HTR-8/SVneo (cell line): ENCODE measurements at places on chromosomes 12 and 14.
A peak's percentile ranks its signal among the peaks of the same experiment; 100 is the strongest.

DNA sequence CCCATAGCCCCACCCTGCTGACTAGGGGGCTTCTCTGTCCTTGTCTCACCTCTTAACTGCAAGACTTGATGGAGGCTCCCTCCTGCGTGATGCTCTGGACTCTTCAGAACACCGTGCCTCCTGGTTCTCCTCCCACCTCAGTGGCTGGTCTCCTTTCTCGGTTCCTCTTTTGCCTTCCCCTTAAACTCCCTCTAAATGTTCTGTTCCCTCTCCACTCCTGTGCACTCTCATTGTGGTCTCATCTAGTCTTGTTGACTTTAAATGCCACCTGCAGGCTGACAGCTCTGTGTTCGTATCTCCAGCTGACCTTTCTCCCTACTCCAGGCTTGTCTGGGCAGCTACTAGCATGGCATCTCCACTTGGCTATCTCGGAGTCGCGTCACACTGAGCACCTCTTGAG, 28.3 kb downstream of the DYNC1H1 start:
- no peak for DNase-seq

- DNase-seq = no peak
Measured at GRCh38 chr14:64185184-64185583, 109.0 kb downstream of the ESR2 start.

DNA sequence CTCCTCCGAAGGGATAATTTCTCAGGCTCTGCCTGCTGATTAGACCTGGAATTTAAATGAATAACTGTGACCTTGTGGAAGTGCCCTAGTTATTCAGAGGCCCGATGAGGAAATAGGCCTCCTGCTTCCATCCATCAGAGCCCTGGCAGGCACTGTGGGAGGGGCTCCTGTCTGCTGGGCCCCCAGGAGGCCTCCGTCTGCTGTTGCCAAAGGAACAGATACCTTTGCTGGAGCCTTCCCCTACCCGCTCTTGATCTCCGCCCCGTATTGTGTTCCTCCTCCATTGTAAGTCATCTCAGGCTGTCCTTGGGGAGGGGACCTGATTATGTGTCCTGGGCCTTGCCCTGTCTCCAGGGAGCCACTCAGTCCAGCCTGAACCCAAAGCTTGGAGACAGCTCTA, 112.3 kb downstream of the NRXN3 start:
- no peak for DNase-seq

- DNase-seq = no peak
Measured at GRCh38 chr14:97697772-97698171, 900.6 kb downstream of the VRK1 start.

DNA sequence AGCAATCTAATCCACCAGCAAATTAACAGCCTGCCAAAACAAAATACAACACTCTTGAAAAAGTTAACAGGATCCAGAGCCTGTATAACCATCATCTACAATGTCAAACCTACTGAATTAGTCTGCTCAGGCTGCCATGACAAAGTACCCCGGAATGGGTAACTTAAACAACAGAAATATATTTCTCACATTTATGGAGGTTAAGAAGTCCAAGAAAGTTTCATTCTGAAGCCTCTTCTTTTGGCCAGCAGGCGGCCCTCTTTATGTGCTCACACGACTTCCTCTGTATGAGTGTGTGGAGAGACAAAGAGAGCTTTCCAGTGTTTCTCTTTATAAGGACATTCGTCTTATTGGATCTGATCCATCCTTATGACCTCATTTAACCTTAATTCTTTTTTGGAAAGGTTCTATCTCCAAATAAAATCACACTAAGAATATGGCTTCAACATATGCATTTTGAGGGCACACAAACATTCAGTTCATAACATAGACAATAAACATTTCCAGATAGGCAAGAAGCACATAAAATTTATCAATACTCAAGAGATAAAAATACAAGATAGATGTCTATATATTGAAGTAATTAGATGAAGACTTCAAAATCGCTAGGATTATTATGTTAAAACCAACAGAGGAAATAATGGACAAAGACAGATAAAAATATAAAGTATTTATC, 5.9 kb upstream of the RERG start:
- peak; percentile 1 for DNase-seq

DNA sequence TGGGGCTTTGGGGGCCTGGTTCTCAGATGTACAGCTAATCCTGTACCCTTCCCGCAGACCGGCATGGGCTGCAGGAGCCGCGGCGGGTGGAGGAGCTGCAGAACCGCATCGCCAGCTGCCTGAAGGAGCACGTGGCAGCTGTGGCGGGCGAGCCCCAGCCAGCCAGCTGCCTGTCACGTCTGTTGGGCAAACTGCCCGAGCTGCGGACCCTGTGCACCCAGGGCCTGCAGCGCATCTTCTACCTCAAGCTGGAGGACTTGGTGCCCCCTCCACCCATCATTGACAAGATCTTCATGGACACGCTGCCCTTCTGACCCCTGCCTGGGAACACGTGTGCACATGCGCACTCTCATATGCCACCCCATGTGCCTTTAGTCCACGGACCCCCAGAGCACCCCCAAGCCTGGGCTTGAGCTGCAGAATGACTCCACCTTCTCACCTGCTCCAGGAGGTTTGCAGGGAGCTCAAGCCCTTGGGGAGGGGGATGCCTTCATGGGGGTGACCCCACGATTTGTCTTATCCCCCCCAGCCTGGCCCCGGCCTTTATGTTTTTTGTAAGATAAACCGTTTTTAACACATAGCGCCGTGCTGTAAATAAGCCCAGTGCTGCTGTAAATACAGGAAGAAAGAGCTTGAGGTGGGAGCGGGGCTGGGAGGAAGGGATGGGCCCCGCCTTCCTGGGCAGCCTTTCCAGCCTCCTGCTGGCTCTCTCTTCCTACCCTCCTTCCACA, 7.6 kb downstream of the NR4A1 start:
- DNase-seq = no peak
